ENCODE measurements at places on chromosomes 7 and 10.

- no peak for DNase-seq
Observed at GRCh38 chr7:47847207-47847606, 101.1 kb downstream of the PKD1L1 start.

DNA sequence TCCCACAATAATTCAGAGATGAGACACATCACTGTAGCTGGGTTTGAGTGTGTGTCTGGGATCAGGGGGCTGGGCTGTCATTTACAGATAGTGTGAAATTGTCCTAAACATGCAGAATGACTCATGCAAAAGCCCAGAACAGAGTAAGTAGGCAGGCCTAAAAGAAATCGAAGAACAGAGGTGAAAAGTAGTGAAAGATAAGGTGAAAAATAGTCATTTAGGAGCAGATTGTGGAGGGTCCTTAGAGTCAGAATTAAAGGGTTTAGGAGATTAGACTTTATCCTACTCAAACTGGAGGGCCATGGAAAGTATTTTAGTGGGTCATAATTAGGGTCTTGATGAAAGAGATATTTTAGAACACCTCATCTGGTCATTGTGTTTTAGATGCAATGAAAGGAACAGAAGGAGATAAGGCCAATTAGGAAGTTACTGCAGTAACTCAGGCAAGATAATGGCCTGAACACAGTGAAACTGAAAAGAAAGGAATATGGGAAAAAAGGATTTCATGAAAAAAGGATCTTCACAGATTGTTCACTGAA, 58.3 kb upstream of the NEBL start:
- no peak for DNase-seq

GRCh38 chr7:151244196-151244840, 4.2 kb downstream of the SMARCD3 start:
- peak; percentile 58 for DNase-seq

- no peak for DNase-seq
Observed at GRCh38 chr10:44933451-44934321, 22.5 kb downstream of the TMEM72 start.

GRCh38 chr10:89653410-89653869, 8.4 kb upstream of the PANK1 start:
- DNase-seq = no peak

DNA sequence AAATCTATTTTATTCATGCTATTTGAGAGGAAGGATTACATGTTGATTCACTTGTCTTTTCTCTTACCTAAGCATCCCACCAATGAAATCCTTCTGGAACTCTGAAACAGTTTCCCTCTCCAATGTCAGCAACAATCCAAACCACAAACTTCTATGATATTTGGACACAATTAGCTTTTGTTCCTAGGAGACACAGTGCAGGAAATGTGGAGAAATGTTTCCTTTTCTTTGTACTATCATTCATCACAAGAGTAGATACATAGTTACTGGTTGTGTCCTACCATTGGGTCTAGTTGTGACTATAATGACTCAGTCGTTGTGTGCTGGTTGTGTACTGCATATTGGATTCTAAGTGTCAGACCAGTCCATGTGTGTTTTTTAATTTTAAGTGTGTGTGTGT, 156.8 kb upstream of the MAGI2 start:
- no peak for DNase-seq

GRCh38 chr7:5406957-5407945, 16.4 kb downstream of the TNRC18 start:
- no peak for DNase-seq

GRCh38 chr7:126790763-126791162, 462.0 kb downstream of the GRM8 start:
- no peak for DNase-seq

- DNase-seq = no peak
Observed at GRCh38 chr7:6565655-6566054, 11.6 kb upstream of the ZDHHC4 start.

- DNase-seq = no peak
Observed at GRCh38 chr7:87475359-87476178, at the start of gene ABCB4. ABCB4 (minus strand) TSS chr7:87475680; CDS start chr7:87475465, 215 bp downstream.

GRCh38 chr7:43569424-43569823, 13.5 kb upstream of the STK17A start:
- no peak for DNase-seq

GRCh38 chr7:25098096-25099046, 26.7 kb downstream of the CYCS start:
- DNase-seq = peak; percentile 58

- no peak for DNase-seq
Observed at GRCh38 chr7:96188591-96188991, 133.3 kb downstream of the SLC25A13 start.

GRCh38 chr7:89661876-89662275, 492.4 kb upstream of the STEAP1 start:
- DNase-seq = no peak

DNA sequence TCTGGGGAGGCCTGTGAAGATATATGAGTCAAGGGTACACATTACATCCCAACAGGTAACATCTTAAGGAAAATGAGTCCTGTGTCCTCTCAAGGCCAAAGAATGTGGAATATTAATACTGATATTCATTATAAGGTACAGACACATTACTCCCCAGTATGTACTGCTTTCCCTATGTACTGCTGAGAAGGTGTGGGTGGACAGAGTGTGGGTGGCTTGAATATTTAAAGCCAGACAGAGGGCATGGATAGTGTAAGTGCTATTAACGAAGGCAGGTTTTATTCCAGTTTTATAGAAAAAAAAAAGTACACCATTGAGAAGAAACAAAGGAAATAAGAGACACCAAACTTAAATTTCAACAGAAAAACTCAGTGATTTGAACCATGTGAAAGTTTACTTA, 1054.4 kb downstream of the XPNPEP1 start:
- no peak for DNase-seq

DNA sequence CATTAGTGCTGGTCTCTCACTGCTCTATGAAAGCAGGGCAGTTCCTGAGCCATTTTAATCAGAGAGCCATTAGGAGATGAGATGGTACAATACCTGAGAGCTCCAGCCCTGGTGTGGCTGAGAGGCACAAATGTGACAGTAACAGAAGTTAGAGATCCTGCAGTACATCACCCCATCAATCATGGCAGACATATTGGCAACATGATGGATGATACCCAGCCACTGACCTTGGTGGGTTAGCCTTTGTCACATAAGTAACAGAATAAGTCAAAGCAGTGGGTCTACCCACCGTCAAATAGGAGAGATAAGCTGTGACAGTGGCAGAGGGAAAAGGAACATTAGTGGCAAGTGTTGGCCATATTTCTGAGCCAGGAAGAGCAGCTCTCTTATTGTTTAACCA, 53.3 kb upstream of the NXPH1 start:
- DNase-seq = no peak

DNA sequence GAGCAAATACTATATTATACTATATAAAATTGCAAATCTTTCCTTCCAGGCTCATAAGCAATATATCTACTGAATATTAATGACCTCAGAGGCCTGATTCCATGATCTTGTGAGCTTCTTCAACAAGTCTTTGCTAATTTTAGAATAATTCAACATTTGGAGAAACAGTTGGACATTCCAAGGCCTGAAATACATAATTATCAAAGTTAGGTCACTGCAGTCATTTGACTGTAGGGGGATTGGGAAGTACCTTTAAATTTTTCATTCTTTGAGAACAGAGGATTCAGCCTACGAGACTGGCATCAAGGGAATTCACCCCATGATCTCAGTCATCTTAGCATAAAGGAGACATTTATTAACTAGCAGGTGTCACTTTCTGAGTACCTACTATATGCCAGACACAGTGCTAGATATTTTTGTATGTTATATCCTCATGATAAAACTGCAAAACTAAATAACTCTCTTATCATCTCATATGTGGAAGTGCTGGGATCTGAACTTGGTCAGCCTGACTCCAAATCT, 85.4 kb downstream of the DOCK4 start:
- no peak for DNase-seq

DNA sequence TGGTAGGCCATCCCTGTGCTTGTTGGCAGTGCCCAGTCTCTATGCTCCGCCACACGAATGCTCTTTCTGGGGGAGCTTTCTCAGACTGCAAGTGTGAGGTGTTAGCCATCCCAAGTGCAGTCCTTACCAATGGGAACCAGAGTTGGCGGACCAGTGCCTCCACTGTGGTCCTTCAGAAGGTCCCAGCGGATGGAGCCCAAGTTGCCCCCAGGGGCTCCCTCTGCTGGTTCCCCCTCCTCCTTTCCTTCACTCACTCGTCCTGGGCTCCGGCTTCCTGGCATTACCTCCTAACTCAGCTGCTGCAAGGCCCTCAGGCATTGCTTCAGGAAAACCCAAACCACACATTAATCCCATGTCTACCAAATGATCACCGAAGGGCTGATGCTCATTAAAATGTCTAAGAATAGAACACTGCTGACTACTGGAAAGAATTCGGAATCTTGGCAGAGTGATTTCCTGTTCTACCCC, 139.8 kb downstream of the CUBN start:
- no peak for DNase-seq

- DNase-seq = no peak
Observed at GRCh38 chr7:105178928-105179541, 165.0 kb downstream of the KMT2E start.

DNA sequence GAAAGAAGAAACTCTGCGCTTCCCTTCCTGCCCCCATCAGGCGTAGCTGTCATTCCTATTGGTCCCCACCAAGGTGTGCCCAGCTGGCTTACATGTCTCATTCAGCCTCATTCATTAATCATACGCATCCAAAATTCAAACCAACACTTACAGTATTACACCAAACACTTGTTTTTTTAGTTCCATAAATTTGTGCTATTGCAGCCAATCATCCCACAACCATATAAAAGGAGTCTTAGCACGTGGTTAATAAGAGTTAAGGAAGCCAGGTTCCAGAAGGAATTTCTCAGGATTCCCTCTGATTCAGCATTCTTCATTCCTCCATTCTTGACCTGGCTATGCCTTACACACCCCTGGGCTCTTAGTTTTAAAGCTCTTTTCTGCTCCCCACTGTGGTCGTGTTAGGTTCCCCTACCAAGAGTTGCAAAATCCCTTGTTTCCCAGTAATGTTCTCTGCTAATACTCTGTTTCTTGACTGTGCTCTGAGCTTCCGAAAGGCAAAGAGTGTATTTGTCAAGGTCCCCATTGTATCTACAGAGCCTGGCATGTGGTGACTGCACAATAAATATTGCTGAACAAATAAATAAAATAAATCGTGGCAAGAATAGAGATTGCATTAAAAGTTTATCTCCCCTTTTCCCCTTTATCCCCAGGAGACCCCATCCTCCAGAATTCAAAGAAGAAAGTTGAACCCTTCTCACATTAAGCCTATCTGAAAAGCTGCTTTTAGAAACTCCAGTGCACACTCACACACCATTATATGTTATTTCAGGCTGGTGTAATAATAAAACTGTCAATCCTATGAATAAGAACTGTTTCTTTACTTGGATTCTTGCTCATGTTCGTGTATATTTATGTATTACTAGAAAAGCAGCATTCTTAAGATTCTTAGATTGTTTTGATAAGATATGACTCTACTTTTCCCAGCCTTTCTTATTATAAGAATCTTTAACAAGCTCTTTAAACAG, 514.4 kb downstream of the INHBA start:
- DNase-seq = no peak

DNA sequence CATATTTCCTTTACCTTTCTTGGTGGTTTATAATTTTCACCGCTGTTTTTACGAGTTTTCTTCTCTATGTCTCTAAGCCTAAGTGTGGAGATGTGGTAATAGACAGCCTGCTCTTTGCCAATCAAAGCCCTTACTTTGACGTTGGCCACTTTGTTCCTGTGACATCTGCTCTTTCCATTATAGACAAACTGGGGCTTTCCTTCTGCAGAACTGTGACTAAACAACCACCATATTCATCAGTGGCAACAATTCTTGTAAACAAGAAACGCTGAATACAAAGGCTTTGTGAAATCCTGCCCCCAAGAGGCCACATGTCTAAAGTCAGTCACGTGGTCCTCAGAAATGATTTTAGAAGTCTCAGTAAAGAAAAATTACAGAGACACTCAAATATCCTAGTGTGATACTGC, 59.6 kb upstream of the CAPZA2 start:
- no peak for DNase-seq

DNA sequence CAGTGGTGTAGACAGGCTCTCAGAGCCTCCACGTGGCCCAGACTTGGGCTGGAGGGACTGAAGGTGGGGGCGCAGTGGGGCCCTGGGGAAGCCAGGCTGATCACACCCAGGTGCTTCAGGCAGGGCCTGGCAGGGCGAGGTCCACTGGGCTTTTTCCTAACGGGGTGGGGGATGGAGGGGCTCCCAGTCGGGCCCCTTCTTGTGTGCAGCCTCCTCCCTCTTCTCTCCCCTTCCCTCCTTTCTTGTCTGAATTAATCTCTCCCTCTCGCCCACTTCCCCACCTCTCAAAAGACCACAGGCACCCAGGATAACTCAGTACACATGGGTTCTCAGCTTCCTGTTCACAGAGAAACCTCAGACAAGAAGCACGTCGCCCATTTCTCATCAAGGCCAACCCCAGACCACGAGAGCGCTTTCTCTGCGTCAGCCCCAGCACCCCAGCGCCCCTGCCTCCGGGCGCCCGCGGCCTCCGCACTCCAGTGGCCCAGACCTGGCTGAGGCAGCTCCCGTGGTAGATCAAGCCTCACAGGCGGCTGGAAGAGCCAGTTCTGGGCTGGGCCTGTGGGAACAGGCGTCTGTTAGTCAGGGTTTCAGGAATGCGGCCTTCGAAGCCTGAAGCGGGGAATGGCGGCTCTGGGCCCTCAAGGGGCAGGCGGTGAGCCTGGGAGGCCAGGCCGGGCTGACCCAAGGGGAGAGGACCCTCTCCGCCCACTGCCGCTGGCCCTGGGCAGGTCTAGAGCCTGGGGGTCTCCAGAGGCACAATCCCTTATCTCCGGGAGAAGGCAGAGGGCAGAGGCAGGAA, 50.6 kb downstream of the PWWP2B start:
- DNase-seq = no peak

- DNase-seq = no peak
Observed at GRCh38 chr10:92173996-92174395, 116.9 kb downstream of the CPEB3 start.

DNA sequence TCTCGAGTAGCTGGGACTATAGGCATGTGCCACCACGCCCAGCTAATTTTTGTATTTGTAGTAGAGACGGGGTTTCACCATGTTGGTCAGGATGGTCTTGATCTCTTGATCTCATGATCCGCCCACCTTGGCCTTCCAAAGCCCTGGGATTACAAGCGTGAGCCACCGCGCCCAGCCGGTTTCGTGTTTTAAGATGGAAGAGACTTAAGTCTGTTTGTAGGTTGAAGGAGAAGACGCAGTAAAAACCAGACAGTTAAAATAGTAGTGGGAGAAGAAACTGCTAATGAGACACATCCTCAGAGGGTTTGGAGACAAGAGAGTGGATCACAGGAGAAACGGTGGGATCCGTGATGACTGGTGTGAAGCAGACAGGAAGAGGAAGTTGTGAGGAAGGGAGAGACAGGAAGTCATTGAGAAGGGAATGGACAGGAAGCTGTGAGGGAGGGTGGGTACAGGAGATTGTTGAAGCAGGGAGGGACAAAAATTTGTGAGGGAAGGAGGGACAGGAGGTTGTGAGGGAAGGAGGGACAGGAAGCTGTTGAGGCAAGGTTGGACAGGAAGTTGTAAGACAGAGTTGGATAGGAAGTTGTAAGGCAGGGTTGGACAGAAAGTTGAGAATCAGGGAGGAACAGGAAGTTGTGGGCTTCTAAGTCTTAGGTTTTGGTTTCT, 115.5 kb downstream of the WDFY4 start:
- DNase-seq = peak; percentile 17
